ENCODE measurements at places on chromosomes 1 and 21.

DNA sequence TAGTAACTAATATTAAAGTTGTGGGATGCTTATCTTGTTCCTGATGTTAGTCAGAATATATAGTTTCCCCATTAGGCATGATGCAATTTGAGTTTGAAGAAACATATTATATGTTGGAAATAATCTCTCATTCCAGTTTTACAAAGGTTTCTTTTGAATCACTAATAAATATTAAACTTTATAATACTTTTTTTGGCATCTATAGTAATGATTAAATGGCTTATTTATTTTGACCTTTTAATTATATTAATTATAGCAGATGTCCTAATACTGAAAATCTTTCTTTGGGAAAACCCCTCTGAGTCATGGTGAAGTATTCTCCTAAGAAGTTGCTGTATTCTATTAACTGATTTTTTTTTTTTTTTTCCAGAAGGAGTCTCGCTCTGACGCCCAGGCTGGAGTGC is 28.5 kb upstream of the PTGS2 start:
- DNase-seq, result no peak

DNA sequence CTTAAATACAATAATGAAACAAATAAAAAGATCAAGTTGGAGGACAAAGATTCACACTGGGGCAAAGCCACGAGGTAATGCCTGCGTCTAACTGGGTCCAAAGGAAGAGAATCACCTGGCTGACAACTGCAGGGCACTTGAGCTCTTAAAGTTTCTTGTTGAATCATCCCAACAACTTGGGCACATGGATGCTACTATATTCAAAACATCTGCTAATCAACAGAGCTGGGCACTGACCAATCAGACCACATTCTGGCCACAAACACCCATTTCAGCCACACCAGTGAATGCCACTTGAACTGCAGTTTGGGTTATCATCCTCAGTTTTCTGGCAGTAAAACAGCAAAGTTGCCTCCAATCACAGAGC is 51.0 kb downstream of the ABCA4 start:
- DNase-seq, result no peak

GRCh38 chr1:154441241-154441888 is 36.2 kb downstream of the IL6R start:
- no peak for DNase-seq

GRCh38 chr21:21018821-21019220 is 20.6 kb downstream of the NCAM2 start:
- DNase-seq, result no peak

DNA sequence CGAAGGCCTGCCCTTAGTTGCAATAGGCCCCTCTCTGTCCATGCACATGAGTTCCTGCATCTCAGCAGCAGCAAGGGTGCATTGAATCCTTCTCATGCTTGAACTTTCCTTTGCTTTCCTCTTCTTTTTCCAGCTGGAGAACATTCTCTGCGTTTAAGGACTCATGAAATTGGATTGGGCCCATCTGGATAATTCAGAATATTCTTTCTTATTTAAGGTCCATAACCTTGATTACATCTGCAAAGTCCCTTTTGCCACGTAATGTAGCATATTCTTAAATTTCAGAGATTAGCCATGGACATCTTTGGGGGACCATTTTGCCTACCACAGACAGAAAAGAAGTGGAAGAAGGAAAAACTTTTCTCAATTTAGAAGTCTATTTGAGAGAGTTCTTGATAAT is 159.7 kb upstream of the C21orf91 start:
- DNase-seq, result no peak

DNA sequence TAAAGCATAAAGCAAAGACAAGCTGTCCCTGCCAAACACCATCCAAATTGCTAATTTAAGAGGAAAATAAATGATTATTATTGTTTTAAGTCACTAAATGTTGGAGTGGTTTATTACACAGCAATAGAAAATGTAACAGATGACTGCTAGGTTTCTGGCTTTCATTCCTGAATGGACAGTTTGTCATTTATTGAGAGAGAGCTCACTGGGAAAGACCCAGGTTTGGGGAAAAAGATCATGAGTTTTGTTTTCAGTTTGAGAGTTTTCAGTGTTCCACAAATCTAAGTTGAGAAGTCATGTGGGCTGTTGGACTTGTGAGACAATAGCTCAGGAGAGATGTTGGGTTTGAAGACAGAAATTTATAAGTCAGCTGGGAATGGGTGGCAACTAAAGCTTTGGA is 5.4 kb downstream of the GPA33 start:
- no peak for DNase-seq

GRCh38 chr1:87872189-87872588 is 543.5 kb downstream of the LMO4 start:
- DNase-seq, result no peak

Data from ascending aorta (tissue), 2 donors.